Karpas-422 (cell line): ENCODE measurements at places on chromosomes 3 and 15. TPM values are rescaled to one million over a fixed set of nuclear protein-coding genes. Genes with fewer than 3 reads are reported as not detected.

DNA sequence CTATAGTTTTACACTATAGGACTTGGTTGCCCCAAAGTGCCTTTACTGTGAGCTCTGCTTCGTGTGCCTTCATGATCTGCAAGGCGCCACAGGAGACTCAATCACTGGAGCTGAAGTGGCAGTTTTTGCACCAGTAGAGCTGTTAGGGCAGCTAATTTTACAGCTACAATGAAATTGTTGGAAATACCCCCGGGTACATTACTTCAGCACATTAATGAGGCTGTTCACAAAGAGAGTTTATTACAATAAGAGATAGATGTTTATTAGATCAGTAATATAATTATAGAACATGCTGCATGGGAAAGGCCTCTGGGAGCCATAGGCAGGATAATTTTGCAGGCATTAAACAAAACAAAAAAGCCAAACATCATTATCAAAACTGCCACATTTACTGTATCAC, 231.1 kb downstream of the CTNNB1 start:
- DNase-seq = no peak

Gene TATDN2
- total RNA-seq = 17.6 and 20.8 TPM in 2 replicates

DNA sequence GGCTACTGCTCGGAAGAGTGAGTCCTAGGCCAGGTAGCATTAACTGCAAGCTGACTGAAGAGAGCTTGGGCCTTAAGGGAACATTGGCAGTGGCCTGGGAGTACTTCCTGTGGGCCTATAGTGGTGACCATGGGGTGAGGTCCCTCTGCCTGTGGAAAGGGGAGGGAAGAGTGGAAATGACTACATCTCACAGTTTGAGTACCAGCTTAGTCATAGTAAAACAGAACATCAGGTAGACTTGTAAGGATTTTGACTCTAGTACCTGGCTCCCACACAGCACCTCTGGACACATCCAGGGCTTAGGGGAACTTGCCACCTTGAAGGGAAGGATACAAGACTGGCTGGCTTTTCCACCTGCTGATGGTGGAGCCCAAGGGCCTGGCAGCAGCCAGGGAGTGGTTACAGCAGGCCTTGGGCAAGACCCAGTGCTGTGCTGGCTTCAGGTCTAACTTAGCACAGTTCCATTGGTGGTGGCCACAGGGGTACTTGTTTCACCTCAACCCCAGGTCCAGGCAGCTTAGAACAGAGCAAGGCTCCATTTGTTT, 147.8 kb downstream of the SLC9A9 start:
- no peak for DNase-seq

- DNase-seq = no peak
These were observed 7.2 kb upstream of the MFGE8 start for GRCh38 chr15:88920186-88920891.

Gene CAPN3
- 3.2 and 8.8 TPM in 2 replicates for total RNA-seq

DNA sequence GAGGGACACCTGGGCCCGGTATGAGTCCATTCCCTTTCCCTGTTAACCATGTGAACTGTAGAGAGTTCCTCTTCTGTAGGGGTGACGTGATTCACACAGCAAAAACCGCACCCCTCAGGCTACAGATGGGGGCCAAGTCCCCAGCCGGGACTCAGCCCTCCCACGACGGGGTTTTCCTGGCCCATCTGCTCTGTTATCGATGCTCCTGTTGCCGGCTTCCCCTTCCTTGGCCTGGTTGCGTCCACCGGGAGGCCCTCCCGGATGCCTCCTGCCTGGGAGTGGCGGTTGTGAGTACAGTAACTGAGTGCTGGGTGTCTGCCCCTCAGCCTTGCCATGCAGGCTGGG, 817 bp upstream of the PLXNA1 start:
- peak; percentile 54 for DNase-seq

GRCh38 chr15:63083541-63083940, 38.1 kb upstream of the LACTB start:
- no peak for DNase-seq

- DNase-seq = no peak
These were observed 35.8 kb upstream of the TNFSF10 start for GRCh38 chr3:172559020-172559419.

GRCh38 chr3:40901298-40901697, 298.0 kb upstream of the CTNNB1 start:
- DNase-seq = peak; percentile 41

Gene ATP1B3
- 54.6 and 68.7 TPM in 2 replicates for total RNA-seq

GRCh38 chr3:55692957-55693558, 206.0 kb upstream of the WNT5A start:
- no peak for DNase-seq

Gene DNAH12
- 0.43 TPM in 1 of 2 replicates, not detected in the other for total RNA-seq

- DNase-seq = peak; percentile 90
These were observed 38.2 kb upstream of the RHO start for GRCh38 chr3:129490273-129490675.

GRCh38 chr15:73753250-73754130, at the start of gene INSYN1:
Gene INSYN1 (minus strand): TSS chr15:73753351. CDS start chr15:73751130, 2,221 bp downstream.
- no peak for DNase-seq

Gene TMEM266
- not detected in 2 replicates for total RNA-seq

DNA sequence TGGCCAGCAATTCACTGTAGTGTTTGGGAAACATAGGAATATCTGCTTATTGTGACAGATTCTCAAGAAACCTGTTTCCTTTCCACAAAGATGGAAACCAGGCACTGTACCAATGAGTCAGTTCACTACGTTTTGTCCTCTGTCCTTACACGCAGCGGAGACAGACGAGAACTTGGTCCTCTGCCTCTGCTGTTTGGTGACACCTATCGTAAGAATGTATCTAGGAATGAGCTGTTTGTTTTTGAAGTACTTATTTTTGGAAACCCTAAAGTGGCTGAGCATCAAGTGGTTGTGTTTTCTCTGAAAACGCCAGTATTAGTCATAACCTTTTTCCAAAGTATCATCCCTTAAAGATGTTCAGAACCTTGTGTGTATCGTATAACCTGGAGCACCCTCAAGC, 93.0 kb downstream of the PGPEP1L start:
- DNase-seq = no peak

Gene TRIM71
- total RNA-seq = not detected in 2 replicates

- DNase-seq = no peak
These were observed 22.7 kb downstream of the ABI3BP start for GRCh38 chr3:100970477-100970990.

DNA sequence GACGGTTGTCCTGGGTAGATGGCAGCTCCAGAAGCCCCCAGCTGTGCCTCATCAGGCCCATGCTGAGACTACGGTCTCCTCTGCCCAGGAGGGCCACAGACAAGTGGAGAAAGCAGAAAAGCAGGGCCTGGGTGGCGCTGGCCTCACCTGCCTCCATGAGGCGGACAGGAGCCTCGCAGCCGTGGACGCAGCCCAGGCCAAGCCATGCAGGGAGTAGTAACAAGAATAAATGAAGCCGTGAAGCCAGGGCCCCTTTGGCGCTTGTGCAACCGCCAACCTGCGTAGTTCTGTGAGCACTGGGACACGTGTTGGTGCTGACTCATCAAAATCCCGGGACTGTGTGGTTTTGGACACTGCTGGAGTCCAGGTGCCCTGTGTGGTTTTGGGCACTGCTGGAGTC, 12.3 kb upstream of the MUC4 start:
- DNase-seq = no peak

GRCh38 chr3:114582929-114583328, 289.1 kb downstream of the TIGIT start:
- DNase-seq = no peak

GRCh38 chr3:131349946-131350347, 31.6 kb upstream of the NUDT16 start:
- no peak for DNase-seq

DNA sequence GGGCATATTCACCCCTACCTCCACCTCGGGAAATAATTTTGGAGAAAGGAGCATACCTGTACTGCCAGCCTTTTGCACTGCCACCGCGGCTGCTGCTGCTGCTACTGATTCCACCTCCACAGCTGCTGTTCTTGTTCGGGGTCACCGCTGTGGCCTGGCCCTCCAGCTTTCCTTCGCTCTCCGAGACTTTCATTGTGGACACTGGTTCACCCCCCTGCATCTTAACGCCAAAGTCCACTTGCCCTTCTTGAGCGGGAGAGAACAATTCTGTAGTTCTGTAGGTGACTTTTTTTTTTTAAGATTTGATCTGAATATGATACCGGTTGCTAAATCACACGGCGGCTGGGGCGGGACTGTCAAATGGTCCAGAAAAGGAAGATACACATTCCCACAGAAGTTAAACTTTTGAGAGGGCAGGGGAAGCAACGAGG, 701 bp downstream of the OSBPL11 start:
- DNase-seq = peak; percentile 61

GRCh38 chr15:77495838-77496596, 75.3 kb downstream of the HMG20A start:
- DNase-seq = no peak

Gene HES1
- total RNA-seq = 17.4 and 20.2 TPM in 2 replicates

DNA sequence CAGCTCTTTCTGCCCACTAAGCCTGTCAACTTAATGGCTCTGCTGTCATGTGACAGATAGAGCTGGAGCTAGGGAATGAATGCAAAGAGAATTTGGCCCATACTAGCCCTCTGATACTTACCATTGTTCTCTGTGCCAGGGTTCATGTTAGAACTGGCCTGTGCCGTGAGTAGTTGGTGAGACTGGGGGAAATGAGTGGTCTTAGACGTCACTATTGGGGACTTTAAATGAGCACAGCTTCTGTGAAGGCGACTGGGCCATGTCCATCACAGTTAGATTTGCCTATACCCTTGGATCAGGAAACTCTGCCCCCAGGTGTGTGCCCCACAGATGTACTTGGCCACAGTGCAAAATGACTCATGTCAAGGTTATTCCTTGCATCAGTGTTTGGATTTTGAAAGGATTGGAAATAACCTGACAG, 124.9 kb downstream of the PTPRG start:
- no peak for DNase-seq

DNA sequence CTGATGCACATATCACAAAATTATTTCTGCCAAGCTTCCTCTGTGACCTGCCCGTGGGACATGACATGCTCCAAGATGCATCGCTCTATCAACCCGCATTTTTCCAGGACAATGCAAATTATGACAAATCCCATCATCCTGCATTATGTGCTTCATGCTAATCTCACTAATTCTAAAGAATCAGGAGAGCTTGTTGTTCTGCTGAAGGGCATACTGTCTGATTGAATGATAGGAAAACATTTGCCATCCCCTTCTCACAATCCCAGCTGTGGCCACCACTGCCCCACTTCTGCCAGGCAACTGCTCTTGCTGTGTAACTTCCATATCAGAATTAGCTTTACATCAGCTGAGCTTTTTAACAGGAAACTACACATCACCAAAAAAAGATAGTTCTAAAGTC, 203.5 kb upstream of the NANOGP8 start:
- DNase-seq = no peak

DNA sequence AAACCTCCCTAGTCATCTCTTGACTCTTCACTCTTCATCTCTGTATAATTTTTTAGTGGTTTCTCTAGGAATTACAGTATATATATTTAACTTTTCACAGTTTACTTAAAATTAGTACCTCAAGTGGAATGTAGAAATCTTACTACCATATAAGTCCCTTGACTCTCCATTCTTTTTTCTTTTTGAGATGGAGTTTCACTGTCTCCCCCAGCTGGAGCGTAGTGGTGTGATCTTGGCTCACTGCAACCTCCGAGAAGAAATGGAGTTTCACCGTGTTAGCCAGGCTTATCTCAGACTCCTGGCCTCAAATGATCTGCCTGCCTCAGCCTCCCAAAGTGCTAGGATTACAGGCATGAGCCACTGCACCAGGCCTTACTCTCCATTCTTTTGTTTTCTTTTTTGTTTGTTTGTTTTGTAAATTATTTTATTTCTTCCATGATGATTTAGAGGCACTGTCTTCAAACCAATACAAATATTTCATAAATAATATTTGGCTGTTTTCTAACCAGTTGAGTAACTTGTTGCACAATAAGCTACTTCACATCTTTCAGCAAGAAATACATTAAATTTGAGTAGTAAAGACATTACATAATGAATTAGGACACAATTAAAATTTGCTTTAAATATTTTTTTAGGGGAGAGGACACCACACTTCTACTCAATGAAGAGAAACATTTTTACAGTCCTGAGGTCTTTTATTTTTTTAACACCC, 144.8 kb downstream of the RBPMS2 start:
- no peak for DNase-seq

Gene KCNAB1
- not detected in 2 replicates for total RNA-seq

DNA sequence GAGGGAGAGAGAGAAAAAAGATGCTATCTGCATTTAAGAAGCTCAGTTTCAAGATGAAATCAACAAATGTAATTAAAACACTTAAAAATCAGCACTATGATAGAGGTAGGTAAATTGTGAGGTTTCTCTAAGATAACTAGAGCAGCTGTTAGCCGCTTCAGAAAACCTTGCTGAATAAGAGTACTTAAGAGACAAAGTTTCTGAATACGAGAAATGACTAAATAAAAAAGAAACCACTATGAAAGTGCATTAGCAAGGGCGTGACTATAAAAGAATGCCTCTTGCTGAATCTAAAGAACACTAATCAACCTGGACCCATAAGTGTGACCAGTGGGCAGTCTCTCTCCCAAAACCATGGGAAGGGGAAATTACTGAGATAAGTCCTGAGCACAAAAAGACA, 41.8 kb downstream of the IQCB1 start:
- no peak for DNase-seq

- DNase-seq = no peak
These were observed 1.5 kb downstream of the SEMA6D start for GRCh38 chr15:47718497-47719437.
